ENCODE measurements at places on chromosomes 11 and 22.

DNA sequence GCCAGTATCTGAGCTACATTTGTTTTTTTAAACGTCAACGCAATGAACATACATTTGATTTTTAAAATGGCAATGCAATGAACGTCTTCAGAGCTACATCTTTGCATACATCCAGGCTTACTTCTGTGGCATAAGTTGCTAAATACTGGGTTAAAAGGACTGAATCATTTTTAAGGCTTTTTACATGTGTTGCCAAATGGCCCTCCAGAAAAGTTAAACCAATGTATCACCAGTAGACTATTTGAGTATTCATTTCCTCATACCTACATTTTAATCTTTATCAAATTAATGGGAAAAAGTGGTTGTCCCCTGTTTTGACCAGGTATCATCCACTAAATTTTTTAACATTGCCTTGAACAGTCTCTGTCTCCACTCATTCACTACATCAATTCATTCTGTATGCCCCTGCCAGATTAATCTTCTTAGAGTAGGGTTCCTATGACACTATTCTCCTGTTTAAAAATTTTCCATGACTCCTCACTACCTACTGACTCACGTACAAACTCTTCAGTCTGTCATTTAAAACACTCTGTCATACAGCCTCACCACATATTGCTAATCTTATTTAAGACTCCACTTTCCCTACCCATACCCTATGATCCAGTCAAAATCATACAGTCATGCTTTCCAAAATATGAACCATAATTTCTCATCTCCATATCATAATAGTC is 12.4 kb upstream of the PRRG4 start:
- DNase-seq: no peak

- no peak for DNase-seq
These were observed 23.7 kb downstream of the HTR3B start for GRCh38 chr11:113928311-113928710.

- DNase-seq: no peak
These were observed 567.5 kb downstream of the TBC1D22A start for GRCh38 chr22:47329727-47330650.

DNA sequence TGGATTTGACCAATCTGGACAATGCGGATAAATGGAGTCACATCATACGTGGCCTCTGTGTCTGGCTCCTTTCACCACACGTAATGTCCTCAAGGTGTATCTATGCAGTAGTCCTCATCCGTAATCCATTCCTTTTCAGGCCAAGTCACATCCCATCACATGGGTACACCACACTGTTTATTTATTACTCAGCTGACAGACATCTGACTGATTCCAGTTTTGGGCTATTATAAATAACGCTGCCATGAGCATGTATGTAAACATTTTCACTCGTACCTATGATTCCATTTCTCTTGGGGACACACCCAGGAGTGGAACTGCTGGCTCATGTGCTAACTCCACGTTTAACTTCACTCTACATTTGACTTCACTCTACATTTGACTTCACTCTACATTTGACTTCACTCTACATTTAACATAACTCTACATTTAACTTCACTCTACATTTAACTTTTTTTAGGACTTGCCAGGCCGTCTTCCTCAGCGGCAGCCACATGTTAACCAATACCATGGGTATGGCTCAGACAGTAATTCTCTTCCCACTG is 52.1 kb downstream of the SHANK2 start:
- no peak for DNase-seq

DNA sequence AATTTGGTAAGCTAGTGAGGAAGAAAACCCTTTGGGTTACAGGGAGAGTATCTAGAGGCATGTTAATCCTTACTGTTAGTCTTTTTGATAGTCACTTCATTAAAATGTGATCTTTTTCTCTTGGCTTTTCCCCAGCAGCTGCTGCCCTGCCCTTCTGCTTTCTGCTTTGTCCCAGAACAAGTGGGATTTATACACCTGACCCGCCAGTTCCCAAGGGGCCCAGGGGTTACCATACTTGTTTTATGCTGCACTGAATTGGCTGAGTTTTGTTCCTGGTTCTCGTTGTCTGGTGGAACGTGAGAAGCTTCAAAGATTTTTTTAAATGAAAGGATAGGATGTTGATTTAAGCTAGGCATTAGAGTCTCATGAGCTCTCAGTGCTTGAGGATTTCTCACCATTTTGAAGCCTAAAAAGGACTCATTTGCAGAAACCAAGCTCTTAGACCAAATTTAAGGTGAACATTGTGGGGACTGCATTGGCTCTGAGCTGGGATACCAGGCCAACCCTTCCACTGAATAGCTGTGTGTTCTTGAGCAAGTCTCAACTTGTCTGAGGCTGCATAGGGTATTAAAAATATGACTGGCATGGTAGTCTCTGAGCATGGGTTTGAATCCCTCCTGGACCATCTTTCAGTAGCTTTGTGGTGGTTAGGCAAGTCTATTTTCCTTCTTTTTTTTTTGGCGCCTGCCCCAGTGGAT is 6.6 kb downstream of the LIMK2 start:
- DNase-seq: no peak

- DNase-seq: no peak
These were observed 72.8 kb downstream of the ARL14EP start for GRCh38 chr11:30395751-30396150.

GRCh38 chr11:119305556-119306372 is 11.2 kb downstream of the MCAM start:
- no peak for DNase-seq

DNA sequence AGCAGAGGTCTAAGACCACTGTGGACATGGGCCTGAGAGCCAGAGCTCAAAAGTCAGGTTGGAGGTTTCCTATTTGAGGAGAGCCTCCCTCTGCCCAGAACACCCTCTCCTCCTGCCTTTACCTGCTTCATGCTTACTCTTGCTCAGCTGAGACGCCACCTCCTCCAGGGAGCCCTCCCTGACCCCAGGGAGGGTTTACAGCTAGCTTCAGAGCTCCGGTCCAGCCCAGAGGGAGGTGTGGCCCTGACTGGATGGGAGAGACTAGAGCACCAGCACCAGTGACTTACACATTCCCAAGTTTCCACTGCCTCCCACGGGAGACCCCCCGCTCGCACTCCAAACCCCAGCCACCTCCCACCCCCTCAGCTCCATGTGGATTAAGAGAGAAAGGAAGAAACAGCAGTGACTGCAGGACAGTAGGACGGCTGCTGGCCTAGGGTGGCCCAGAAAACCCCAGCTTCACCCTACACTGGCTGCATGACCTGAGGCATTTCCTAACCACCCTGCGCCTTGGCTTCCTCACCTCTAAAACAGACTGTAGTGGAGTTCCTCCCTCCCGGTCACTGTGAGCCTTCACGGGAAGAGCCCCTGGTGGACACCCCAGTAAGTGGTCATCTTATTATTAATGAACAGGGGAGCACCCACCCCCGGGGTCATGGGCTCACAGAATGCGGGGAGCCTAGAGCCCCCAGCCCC is 24.5 kb upstream of the PDGFB start:
- no peak for DNase-seq

DNA sequence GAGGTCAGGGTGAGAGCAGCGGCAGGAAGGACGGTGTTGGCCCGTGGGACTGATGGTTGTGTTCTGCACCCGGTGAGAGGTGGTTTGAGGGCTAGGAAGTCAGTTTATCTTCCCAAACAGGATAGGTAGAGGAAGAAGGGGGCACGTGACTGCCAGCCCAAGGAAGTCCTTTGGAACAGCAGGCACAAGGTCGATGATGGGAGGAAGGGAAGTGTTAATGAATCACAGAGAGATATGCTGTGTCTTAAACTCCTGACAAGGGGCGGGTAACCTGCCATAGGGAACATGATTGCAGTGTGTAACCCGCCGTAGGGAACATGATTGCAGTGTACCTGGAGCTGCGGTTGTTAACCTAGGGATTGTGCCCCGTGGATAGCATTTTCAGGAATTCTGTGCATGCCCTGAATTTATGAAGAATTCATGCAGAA is 49.0 kb downstream of the PRR5L start:
- no peak for DNase-seq

DNA sequence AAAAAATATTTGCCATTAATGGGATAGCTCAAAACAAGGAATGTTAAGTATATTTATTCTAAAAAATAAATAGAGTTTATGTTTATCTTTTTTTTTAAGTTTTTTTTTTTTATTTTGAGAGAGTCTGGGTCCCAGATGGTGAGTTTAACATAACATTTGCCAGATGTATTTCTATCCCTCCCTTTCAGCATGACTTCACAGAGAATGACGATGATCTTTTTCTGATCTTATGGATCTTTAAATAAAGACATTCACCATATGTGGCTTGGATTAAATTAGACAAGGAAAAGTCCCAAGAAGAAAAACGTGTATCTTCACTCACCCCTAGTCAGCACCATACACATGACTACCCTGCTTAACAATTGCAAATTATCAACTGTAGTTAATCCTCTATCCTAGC is 839.8 kb upstream of the CNTN5 start:
- no peak for DNase-seq

GRCh38 chr11:35142481-35143075 is 3.6 kb downstream of the CD44 start:
- DNase-seq: no peak

DNA sequence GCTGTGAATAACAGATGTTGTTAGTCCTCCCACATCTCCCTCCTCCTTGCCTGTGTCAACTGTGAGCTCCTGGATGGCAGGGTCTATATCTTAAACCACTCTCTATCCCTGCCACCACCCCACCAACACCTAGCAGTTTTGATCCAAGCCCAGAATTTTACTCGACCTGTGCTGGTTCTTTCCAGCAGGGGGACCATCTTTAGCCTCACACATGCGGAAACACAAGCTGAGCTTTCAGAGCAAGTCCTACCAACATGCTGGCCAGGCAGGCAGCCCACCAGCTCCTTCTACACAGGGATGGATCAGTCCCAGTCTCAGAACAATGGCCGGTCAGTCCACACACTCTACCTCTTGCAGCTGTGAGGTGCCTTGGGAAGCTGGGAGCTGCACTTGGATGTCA is 231.5 kb downstream of the NXPE2 start:
- DNase-seq: no peak

- DNase-seq: no peak
These were observed 19.6 kb upstream of the TBCEL start for GRCh38 chr11:121004206-121004840.

DNA sequence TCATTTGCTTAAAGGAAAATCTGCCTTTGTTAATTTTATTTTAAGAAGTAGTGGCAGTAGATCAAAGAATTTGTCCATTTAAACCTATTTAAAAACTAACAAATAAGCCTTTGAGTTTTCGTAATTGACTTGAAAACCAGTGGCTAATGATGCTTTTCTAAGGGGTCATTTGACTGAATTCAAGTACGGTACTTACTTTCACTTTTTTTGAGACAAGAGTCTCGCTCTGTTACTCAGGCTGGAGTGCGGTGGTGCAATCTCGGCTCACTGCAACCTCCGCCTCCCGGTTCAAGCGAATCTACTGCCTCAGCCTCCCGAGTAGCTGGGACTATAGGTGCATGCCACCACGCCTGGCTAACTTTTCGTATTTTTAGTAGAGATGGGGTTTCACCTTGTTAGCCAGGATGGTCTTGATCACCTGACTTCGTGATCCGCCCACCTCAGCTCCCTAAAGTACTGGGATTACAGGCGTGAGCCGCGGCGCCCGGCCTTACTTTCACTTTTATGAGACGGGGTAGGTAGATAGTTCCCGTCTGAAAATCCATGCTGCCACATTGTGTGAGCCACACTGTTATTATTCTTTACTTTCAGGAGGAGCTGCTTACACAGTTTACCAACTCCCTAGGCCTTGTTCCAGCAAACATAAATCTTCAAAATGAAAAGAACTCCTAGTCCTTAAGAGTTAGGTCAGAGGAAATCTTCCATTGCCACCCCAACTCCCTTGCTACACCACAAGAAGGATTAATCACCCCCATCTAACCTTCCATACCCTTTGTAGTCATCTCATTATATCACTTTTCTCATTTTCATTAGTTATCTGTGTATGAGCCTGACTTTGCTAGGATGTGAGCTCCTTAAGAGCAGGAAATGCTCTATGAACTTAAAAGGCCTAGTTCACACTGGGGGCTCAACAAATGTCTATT is 926.6 kb upstream of the CCDC90B start:
- DNase-seq: no peak

- DNase-seq: no peak
These were observed 2.6 kb downstream of the METTL15 start for GRCh38 chr11:28110821-28111200.

DNA sequence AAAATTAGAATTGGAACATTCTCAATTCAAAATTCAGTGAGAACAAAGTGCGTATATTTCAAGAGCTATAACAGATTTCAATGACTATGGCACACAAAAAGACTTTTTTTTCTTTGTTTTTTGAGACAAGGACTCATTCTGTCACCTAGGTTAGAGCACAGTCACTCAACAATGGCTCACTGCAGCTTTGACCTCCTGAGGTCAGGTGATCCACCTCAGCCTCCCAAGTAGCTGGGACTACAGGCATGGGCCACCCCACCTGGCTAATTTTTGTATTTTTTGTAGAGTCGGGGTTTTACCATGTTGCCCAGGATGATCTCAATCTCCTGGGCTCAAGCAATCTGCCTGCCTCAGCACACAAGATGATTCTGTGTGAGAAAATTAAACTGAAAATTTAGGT is 51.5 kb downstream of the PIK3C2A start:
- DNase-seq: no peak

DNA sequence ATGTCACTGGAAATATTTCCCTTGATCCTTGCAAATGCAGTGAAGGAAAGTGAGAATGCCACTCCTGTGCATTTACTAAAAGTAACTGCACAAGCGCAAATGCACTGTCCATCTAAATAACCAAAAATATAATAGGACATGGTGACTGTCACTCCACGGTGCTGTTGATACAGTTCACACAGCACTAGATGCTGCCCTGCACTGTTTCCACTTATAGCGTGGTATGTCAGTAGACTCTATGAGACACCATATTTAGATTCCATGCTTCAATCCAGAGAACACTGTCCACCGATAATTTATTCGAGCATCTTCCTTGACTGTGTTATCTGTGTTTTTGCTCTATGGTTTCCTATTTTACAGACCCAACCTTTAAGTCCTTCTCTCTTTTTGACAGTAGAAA is 125.8 kb downstream of the MAML2 start:
- DNase-seq: no peak

DNA sequence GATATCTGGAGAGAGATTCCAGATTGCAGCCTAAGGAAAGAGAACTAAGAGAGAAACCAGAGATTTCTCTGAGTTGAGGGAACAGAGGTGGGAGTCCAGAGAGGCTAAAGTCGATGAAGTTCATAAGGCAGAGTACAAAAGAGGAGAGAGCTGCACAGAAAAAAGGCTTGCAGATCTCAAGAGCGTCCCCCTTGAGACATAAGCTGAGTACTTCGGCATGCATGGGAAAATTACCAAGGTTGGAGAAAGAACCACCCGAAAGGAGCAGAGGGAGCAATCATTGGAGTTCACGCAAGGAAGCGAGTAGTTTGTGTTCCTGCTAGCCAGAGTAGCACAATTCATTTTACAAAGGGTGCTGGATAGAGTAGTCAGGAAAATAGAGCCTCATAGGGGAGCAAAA is 293.5 kb downstream of the TMEM135 start:
- DNase-seq: no peak

Measured in nucleus accumbens (tissue), 56 donors.